ENCODE measurements at places on chromosomes 6 and 20.

DNA sequence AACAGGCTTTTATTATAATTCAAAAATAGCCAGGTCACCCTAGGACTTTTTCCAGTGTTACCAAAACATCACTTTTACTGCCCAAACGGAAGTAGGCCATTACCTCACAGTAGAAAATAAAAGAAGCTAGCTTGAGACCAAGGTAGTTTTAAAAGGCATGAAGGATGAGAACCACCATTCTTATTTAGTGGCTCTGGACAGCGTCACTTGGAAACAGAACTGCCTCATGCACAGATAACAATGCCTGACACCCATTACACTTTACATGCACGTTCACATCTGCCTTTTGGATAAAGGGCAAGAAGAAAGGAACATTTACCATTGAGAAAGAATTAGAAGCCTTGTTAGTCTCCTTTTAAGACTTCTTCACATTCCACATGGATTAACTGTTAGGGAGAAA is 1.9 kb upstream of the PAQR8 start:
- DNase-seq, result no peak

- no peak for DNase-seq
Measured at GRCh38 chr20:46031014-46031569, 2.1 kb downstream of the SLC12A5 start.

DNA sequence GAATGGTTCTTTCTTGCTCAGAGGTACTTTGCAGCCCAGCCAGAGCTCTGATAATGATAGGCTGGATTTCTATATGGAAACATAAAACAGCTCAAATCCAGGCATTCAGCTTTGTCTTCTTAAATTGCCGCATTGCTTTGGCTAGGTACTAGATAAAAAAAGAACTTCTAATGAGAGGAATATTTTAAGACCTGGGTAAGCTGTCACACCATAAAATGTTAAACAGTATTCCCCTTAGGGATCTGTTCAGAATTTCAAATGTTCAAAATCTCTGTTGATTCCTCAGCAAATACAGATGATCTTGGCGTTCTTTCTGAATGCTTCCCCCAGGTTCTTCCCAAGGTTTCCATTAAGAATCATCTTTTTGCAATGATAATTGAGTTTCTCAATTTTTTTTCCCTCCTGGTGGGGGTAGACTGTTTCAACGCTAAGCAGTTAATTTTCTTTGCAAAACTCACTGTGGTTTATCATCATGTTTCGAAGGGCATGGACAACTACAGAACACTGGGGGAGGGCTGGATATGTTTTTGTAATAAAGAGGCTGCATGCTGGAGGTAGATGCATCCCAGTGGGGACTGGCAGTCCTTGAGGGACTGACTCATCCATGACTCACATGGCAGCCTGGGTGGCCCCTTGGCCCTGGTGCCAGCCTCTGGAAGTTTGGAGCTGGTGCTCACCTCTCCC is 31.0 kb downstream of the TIAM2 start:
- peak; percentile 11 for DNase-seq

GRCh38 chr6:125742464-125743120 is 6.8 kb upstream of the HEY2 start:
- DNase-seq, result no peak

Data from stimulated activated CD4-positive, alpha-beta T cell treated with anti-CD3 and anti-CD28 coated beads, Interleukin-1b, Interleukin-23, amount 100 ng/mL, for 48 hours (primary cell).